ENCODE measurements at places on chromosomes 4 and X.
A peak's percentile ranks its signal among the peaks of the same experiment; 100 is the strongest.

DNA sequence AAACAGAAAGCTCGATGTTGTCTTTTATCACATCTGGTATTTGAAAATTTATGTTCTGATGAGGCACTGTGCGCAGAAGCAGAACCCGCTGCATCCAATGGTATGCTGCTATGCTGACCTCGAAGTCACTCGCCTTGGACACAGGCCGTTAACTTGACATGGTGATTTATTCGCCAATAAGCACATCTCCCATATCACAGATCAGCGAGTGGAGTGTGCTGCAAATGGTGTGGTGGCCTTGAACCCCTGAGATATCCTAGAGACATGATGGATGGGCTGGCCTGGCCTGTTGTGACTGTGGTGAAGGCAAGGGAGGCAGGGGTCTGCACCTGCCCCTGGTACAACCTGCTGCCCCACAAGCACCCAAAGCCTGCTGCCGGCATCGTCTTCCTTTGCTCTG lies 175.4 kb upstream of the FRG1 start:
- no peak for DNase-seq

GRCh38 chr4:62960415-62960814 lies 1448.8 kb downstream of the TECRL start:
- DNase-seq, result no peak

GRCh38 chr4:108385076-108385475 lies 216.3 kb upstream of the LEF1 start:
- DNase-seq, result no peak

GRCh38 chr4:8739820-8740665 lies 131.6 kb downstream of the HMX1 start:
- DNase-seq, result peak; percentile 62

- no peak for DNase-seq
Measured at GRCh38 chrX:118862091-118862490, 38.5 kb downstream of the ZCCHC12 start.

DNA sequence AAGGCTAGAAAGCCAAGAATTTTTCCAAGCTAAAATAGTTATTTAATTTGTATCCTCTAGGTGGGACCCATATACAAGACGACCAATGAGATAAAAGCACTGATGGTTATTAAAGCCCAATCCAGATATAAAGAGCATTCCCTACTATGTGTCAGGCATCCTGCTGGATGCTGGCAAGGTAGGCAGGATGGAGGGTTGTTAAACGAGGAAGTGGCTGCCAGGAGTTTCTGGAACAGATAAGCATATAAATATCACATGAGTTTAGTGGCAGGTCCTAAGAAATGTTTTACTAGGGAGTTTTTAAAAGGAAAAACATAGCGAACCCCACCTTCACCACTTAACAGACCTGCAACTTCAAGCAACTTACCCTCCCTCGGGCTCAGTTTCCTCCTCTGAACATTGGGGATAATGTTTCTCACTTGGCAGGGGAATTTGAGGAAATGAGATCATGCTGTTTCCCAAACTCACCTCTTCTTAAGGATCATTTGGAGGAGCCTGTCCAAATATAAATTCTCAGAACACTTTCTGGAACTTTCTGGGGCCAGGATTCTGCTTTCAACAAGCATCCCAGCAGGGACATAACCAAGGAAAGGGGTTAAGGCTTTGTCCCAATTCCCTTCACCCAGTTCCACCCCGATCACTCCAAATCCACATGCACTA lies 94.3 kb upstream of the LDB2 start:
- no peak for DNase-seq

DNA sequence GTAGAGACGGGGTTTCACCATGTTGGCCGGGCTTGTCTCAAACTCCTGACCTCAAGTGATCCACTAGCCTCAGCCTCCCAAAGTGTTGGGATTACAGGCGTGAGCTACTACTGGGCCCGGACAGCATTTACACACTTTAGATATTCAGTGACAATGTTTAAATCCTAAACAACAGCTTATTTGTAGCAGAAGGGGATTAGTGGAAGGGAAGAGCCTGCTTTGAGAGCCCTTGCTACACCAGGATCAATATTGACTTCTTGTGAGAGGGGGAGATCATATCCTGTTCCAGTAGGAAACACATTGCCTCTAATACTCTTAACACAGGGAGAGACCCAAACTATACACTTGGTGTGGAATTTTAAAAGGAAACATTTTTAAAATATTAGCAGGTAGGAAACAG lies 7.1 kb downstream of the MGST2 start:
- no peak for DNase-seq

GRCh38 chrX:1491851-1492349 lies 39.2 kb upstream of the ASMTL start:
- DNase-seq, result no peak

DNA sequence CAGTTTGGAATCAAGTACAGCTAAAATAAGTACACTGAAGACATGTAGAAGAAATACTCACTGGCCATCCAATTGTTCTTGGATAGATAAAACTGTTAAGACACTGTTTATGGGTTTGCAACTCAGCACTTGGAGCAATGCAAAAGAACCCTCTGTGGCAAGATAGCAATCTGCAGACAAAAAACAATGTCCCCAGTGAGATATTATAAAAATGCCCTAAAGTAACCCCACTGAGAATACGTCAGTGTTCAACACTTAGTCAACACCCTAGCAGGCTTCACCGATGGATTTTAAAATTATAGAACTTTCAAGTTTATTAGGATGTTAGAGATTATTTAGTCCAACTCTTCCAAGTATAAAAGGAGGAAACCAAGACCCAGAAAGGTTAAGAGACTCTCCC lies 47.5 kb upstream of the NDP start:
- DNase-seq, result no peak

- no peak for DNase-seq
Measured at GRCh38 chr4:102404431-102404969, 59.2 kb upstream of the SLC39A8 start.

DNA sequence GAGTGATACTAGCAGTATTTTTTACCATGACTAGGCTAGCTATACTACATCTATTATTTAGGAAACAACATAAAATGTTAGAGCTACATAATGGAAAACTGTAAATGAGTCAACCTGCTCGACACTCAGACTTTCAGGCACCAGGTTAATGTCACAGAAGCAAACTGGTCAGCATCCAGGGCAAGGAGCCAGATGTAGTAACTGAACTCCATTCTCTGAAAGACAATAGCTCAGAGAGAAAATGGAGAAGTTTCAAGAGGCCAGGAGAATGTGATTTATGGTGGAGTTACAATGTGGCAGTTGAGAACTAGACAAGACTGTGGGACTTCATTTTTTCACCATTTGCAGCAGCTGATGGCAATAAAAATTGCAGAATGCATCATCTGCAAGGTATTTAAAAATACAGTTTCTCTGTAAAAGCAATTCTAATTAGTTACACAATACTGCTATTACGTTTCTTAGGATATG lies 342.7 kb upstream of the PABPC4L start:
- DNase-seq, result no peak

GRCh38 chrX:118541482-118541881 lies 45.9 kb downstream of the DOCK11 start:
- DNase-seq, result no peak

DNA sequence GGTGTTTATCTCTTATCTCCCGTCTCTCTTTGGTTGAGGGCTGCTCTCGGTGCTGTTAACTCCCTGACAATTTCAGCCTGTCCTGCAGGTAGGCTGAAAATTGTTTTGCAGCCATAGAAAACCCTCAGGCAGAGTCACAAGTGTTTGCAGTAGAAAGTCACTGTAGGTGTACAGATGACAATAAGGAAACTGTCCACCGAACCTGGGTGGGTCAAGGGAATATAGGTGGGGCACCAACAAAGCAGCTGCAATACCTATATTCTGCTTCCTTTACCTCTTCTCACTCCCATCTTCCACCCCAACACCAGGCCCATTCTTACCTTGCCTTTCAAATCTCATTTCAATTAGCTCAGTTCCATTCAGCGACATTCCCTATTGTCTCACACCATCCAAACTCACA lies 381.8 kb downstream of the PPP1R2C start:
- DNase-seq, result no peak

DNA sequence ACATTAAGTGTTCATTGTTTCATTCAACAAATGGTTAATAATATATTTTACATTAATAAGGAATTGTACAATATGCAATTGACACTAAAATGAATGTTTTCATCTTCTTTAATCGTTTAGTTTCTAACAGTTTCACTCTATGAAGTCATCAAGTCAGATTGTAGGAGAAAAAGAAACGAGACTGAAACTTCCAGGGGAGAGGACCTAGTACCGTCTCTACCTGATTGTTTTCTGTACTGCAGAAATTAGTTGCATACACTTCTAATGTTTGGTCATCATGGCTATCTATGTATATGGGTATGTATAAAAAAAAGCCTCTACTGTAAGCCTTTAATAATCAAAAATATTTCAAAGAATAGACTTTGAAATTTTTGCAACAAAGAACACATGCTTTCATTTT lies 1350.9 kb downstream of the ARAP2 start:
- no peak for DNase-seq

GRCh38 chr4:73662709-73663546 lies 42.7 kb upstream of the RASSF6 start:
- no peak for DNase-seq

DNA sequence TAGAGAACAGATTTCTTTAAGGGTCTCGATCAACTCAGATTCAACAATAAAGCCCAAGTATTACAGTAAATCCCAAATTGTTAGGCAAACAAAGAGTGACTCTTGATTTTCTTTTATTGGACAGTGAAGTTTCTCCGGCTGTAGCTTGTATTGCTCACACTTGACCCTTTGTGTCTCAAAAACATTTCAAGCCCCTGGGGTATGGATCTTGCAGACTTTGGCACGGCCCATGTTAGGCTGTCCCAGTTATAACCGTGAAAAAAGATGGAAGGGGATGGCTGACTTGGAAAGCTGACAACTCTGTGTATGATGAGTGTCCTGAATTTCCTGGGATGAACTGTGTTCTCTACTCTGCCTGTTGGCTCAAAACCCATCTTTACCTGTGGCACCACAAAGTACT lies 356.1 kb downstream of the SLITRK2 start:
- DNase-seq, result no peak

GRCh38 chr4:108483079-108483478 lies 137.3 kb upstream of the RPL34 start:
- no peak for DNase-seq

DNA sequence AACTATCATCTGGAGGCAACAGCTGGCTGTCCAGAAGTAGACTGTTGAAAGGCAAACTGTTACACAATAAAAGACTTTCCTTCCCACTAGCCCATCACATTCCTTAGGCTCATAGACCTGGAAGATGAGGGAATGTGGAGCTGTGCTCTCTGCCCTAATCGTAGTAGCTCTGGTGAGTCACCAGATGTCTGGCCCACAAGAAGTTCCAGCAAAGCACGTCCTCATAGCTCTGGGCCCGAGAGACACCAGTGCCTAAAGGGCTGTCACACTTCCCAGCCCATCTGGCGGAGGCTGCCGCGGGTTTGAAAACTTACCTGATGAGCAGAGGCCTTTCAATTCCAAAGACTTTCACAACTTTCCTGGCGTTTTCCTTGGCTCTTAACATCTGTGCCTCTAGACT lies 81.7 kb upstream of the STOX2 start:
- DNase-seq, result no peak

- DNase-seq, result no peak
Measured at GRCh38 chr4:189838821-189839497, 101.7 kb upstream of the FRG1 start.

- no peak for DNase-seq
Measured at GRCh38 chrX:2577844-2578466, 77.2 kb upstream of the DHRSX start.

GRCh38 chrX:18272222-18272621 lies 51.5 kb upstream of the BEND2 start:
- no peak for DNase-seq

DNA sequence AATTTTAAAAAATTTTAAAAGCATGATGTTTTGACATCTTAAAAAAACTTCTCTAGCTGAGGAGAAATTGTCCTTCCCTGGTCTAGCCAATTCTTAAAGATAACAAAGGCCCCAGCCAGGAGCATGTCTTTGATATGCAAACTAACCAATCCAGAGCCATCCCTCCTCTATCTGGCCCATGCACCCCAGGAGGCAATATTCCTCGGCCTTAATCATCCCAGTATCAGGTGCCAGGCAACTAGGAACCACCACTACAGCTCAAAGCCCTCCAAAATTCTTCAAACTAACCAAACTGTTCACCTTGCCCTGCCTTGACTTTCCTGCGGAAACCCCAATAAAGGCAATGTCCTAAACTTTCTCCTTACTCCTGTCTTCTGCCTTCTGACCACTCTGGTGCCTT lies 97.8 kb upstream of the USP9X start:
- DNase-seq, result no peak
